ENCODE measurements at places on chromosomes 11 and 22. TPM values are rescaled to one million over a fixed set of nuclear protein-coding genes. Genes with fewer than 3 reads are reported as not detected.

The CCDC116 gene
- 0.08 TPM for total RNA-seq

The HINFP gene
- 9.3 TPM for total RNA-seq

The EP300 gene
- 19.9 TPM for total RNA-seq

The SMIM38 gene
- not detected for total RNA-seq

The BDNF gene
- total RNA-seq, result 11.4 TPM

The B4GALNT4 gene
- total RNA-seq, result 12.6 TPM

The CLDN5 gene
- total RNA-seq, result not detected

The POU2AF2 gene
- not detected for total RNA-seq

The IGHMBP2 gene
- 16.0 TPM for total RNA-seq

The RBMXL2 gene
- total RNA-seq, result not detected

The RAG1 gene
- total RNA-seq, result 0.10 TPM

The TMEM9B gene
- 38.5 TPM for total RNA-seq

The MAPK8IP1 gene
- total RNA-seq, result 5.8 TPM

The F2 gene
- 2.1 TPM for total RNA-seq

The TMEM258 gene
- 212 TPM for total RNA-seq

The MRPL49 gene
- total RNA-seq, result 86.9 TPM

The TMEM126A gene
- total RNA-seq, result 57.9 TPM

The VEGFB gene
- total RNA-seq, result 54.5 TPM

The SLC6A5 gene
- not detected for total RNA-seq

The SCGB1A1 gene
- total RNA-seq, result not detected

The OR8D1 gene
- total RNA-seq, result not detected

The VWCE gene
- 0.78 TPM for total RNA-seq

The HORMAD2 gene
- not detected for total RNA-seq

The CARD18 gene
- total RNA-seq, result not detected

The YPEL4 gene
- 0.43 TPM for total RNA-seq

The NXPE1 gene
- total RNA-seq, result not detected

The FBXO7 gene
- 74.9 TPM for total RNA-seq

The CSNK2A3 gene
- 1.7 TPM for total RNA-seq

The CDC45 gene
- total RNA-seq, result 24.1 TPM

The KCNE3 gene
- total RNA-seq, result not detected

The NRGN gene
- 11.1 TPM for total RNA-seq

The PLA2G6 gene
- 4.4 TPM for total RNA-seq

The LGALS12 gene
- total RNA-seq, result not detected

The TNNI2 gene
- total RNA-seq, result not detected

The OR8D4 gene
- not detected for total RNA-seq

The TEX12 gene
- not detected for total RNA-seq

The GSTT2B gene
- not detected for total RNA-seq

The CCDC87 gene
- total RNA-seq, result 0.89 TPM

The OR6T1 gene
- total RNA-seq, result not detected

The TRIM66 gene
- 2.3 TPM for total RNA-seq

The CYP2D6 gene
- total RNA-seq, result 0.54 TPM

The PNPLA3 gene
- 0.69 TPM for total RNA-seq

The NPTXR gene
- total RNA-seq, result 12.2 TPM
